Large intestine (tissue), 12 donors: ENCODE measurements at places on chromosomes 1 and 21. TPM values are rescaled to one million over a fixed set of nuclear protein-coding genes. Genes with fewer than 3 reads are reported as not detected.

DNA sequence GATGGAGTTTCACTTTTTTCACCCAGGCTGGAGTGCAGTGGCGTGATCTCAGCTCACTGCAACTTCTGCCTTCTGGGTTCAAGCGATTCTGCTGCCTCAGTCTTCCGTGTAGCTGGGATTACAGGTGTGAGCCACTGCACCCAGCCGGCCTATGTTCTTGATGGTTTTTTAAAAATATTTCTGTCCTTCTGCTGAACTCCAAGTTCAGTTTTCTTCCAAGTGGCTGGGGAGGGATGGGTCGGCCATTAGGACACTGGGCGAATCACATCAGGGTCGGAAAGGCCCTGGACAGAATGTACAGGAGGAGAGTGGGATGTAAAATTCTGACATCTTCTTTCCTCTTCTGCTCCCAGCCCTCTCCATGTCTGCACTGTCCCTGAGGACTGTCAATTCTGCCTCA, 289.6 kb downstream of the PTPRU start:
- peaks cover 5% of the 10 kb centered on the region for H3K27me3 ChIP-seq
- H3K36me3 ChIP-seq = no peaks in the 10 kb centered on the region
- no peaks in the 10 kb centered on the region for H3K4me1 ChIP-seq
- H3K4me3 ChIP-seq = no peak overlapping the region
- no peak overlapping the region for H3K27ac ChIP-seq

DNA sequence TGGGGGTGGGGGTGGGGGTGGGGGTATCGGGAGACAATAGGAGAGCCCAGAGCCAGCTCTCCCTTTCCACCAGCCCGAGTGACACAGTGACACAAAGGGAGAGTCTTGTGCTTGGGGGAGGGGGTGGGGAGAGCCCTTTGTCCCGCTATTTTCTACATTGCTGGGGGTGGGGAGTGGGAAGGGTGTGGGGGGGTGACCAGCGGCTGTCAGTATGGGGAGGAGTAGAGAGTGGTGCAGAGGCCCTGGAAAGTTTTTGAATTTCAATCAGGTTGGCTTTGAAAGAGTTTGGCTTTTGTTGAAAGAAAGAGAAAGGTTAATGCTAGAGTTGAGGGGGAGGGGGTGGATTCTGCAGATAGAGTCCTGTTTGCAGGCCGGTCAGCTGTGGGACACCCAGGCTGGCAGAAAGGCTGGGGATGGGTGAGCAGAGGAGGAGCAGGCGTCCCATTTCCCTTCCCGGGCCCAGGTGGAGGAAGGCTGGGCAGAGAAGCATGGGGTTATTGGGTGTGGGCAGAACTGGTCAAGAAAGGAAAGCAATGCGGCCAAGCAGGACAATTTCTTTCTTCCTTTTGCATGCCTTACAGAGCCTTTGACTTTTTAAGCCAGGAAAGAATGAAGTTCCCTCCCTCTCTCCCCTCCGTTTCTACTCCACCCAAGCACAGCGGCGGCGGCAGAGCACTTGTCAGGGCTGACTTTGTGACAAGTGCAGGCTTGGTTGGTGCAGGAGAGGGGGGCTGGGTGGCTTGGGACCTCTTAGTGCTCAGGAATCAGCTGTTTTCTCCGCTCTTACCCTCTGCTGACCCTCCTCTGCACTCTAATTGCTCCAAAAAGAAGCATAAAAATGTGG, 96.2 kb downstream of the RNF220 start:
- no peaks in the 10 kb centered on the region for H3K36me3 ChIP-seq
- no peak for DNase-seq

CRNN gene
- polyA plus RNA-seq = not detected

DNA sequence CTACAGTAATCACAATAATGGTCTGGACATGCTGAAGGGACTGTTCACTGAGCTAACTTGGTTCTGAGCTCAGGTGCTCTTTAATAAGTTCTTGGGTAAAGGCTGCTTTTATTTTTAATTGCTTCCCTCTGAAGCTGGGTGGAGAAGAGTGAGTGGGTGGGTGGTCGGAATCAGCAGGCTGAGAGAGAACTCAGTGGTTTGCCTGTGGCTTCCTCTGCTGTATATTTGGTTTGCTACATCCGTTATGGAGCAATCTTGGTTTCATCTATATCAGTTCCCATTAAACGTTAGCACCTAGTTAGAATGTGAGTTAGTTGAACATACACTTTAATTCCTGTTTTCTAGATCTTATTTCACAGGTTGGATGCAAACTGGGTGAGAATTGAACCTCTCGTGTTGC, 23.3 kb downstream of the CNIH4 start:
- no peaks in the 10 kb centered on the region for H3K27me3 ChIP-seq
- peaks cover 32% of the 10 kb centered on the region for H3K36me3 ChIP-seq
- H3K4me1 ChIP-seq = peaks cover 3% of the 10 kb centered on the region
- no peak overlapping the region for H3K27ac ChIP-seq
- H3K4me3 ChIP-seq = no peak overlapping the region

TNFSF18 gene
- polyA plus RNA-seq = 0.18 TPM
